AG04450 (cell line): ENCODE measurements at places on chromosomes 7 and 10. TPM values are rescaled to one million over a fixed set of nuclear protein-coding genes. Genes with fewer than 3 reads are reported as not detected.
A peak's percentile ranks its signal among the peaks of the same experiment; 100 is the strongest.

- peak; percentile 39 for DNase-seq
Observed at GRCh38 chr7:140326116-140326928, 72.0 kb downstream of the SLC37A3 start.

Gene GHRHR
- polyA plus RNA-seq, result not detected in 2 replicates

GRCh38 chr10:72108830-72109635, 20.7 kb upstream of the SPOCK2 start:
- DNase-seq, result no peak

Gene BMPER
- 0.97 and 1.1 TPM in 2 replicates for polyA plus RNA-seq

DNA sequence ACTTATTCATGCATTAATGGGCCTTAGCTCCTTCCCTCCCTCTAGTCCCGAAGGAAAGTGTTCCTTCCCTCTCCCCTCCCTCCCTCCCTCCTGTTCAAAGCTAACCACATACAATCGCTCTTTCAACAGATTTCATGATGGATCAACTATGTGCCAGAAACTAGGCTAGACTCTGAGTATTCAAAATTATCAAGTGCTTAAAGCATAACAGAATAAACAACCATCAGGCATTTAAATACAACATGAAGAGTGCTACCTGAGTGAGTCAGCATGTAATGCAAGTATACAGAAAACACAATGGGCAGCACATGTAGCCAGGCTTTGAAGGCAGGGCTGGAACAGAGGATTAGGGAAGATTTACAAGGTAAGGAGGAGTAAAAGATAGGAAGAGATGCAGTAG, 11.3 kb downstream of the CHCHD3 start:
- DNase-seq, result no peak

DNA sequence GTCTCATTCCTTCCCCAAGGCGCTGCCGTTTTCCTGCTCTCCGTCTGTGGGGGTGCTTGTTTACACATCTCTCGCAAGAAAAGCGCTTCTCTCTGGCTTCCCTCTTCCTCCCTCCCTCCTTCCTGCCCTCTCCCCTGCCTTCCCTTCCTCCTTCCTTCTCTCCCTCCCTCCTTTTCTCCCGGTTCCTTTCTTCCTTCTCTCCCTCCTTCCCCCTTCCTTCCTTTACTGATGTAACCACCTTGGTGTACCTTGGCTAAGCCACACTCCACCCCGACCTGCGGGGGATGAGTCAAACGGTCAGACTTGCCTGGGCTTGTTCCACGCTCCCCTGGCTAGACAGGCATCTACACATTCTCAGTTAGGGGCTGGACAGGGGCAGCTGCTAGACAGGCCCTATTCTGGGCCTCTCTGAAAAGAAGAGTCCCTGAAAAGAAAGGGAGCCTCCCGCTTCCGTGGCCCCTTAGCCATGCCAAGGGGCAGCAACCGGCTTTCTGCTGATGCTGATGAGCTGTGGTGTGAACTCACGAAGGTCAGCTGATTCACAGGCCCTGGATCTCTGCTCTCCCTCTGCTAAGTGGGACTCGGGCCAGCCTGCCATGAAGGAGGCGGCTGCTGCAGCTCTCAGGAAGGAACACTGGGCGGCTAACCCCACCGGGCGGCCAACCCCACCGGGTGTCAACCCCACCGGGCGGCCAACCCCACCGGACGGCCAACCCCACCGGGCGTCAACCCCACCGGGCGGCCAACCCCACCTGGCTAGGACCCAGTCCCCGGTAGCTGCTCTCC, 216.8 kb downstream of the TCERG1L start:
- no peak for DNase-seq
